Immature natural killer cell (primary cell): ENCODE measurements at places on chromosomes 1 and 21. TPM values are rescaled to one million over a fixed set of nuclear protein-coding genes. Genes with fewer than 3 reads are reported as not detected.

Gene SPRR2F
- not detected for polyA plus RNA-seq

Gene C1orf116
- not detected for polyA plus RNA-seq

Gene TPTE
- not detected for polyA plus RNA-seq

Gene C1orf185
- polyA plus RNA-seq = not detected

Gene AGMAT
- not detected for polyA plus RNA-seq

Gene INSRR
- polyA plus RNA-seq = not detected

Gene EFNA3
- 0.70 TPM for polyA plus RNA-seq

- no peak for DNase-seq
These were observed 993.0 kb upstream of the PRMT6 start for GRCh38 chr1:106063510-106063909.

DNA sequence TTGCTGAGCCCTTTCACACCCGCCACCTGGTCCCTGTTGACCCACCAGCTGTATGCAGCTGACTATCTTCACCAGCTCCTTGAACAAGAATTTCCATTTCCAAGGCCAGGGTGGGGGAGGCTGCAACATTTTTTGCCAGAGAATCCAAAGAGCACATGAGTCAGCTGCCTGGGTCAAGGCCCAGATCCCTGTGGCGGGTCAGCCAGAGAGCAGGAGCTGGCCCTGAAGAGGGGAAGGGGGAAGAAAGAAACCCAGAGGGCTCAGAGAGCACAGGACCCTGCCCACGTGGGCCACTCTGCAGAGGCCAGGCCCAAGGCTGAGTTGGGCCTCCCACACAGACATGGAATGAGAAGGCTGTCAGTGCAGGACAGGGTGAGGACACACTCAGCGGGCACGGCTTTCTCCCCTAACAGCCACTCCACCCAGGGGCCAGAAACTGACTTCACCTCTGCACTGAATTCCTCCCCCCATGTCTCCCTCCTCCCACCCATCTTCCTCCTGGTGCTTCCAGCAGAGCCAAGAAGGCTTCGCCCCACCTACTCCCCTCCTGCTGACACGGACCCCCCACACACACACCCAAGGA, 28.9 kb downstream of the S100A6 start:
- DNase-seq = no peak

GRCh38 chr1:160205242-160206035, at the start of gene PEA15:
Gene PEA15, plus strand, starts transcription at chr1:160205384. Its CDS starts 6,161 bp downstream, at chr1:160211545.
- peak; percentile 72 for DNase-seq

- no peak for DNase-seq
These were observed 126.9 kb downstream of the LRIG2 start for GRCh38 chr1:113199760-113200455.

- peak; percentile 84 for DNase-seq
These were observed 35.8 kb downstream of the PIK3CD start for GRCh38 chr1:9687120-9687873.

DNA sequence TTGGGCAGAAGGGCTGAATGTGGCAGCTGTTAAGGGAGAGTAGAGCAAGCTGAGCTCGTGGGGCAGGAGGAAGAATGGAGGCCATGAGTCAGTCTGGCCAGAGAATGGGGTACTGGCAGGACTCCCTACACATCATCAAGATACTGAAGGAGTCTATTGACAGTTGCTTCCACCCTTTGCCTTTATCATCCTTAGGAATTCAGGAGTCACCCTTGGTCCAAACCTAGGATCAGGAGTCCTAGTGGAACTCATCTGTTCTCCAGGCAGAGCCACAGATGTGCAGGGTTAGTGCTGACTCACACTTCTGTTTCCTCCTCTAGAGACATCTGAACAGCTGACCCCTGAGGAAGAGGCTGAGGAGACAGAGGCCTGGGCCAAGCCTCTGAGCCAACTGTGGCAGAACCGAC, 18.7 kb upstream of the ST3GAL3 start:
- no peak for DNase-seq

GRCh38 chr1:64631346-64632034, 113.4 kb upstream of the RAVER2 start:
- DNase-seq = no peak

- no peak for DNase-seq
These were observed 8.0 kb upstream of the THEMIS2 start for GRCh38 chr1:27864264-27864895.

DNA sequence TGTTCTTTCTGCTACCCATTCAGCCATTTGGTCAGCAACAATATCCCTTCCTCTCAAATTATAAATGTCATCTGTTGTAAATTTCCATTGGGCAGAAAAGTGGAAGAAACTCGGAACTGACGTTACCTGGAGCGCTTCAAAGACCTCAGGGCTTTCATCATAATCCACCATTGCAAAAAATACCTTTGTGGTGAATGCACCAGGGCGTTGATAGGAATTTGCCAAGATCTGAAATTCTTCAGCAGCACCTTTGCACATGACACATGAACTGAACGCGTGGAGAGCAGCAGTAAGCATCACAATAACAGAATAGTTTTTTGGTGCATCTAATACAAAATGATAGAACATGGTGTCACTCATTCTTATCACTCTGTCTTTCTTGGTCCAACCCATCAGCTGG, 3.1 kb upstream of the TEKT2 start:
- DNase-seq = no peak

DNA sequence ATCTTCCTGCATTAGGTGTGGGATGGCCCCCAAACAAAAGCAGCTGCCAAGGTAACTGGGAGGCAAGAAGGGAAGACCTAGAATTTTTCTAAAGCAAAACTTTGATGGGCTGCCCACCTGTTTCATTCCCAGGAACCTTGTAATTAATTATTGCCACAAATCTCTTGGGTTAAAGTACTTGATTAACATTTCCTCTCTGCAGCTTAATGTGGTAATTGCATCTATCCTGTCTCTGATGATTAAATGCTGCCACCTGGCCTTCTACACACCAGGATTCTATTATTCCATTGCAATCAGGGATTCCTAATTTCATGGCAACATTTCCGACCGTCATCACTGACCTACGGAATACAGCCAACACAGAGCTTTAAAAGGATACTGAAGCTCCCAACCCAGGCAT, 68.3 kb upstream of the RC3H1 start:
- DNase-seq = no peak

DNA sequence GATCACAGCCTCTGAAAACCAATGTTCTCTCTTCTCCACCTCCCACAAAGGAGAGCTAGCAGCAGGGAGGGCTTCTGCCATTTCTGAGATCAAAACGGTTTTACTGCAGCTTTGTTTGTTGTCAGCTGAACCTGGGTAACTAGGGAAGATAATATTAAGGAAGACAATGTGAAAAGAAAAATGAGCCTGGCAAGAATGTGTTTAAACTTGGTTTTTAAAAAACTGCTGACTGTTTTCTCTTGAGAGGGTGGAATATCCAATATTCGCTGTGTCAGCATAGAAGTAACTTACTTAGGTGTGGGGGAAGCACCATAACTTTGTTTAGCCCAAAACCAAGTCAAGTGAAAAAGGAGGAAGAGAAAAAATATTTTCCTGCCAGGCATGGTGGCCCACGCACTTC, 35.8 kb upstream of the TDRD10 start:
- DNase-seq = no peak

DNA sequence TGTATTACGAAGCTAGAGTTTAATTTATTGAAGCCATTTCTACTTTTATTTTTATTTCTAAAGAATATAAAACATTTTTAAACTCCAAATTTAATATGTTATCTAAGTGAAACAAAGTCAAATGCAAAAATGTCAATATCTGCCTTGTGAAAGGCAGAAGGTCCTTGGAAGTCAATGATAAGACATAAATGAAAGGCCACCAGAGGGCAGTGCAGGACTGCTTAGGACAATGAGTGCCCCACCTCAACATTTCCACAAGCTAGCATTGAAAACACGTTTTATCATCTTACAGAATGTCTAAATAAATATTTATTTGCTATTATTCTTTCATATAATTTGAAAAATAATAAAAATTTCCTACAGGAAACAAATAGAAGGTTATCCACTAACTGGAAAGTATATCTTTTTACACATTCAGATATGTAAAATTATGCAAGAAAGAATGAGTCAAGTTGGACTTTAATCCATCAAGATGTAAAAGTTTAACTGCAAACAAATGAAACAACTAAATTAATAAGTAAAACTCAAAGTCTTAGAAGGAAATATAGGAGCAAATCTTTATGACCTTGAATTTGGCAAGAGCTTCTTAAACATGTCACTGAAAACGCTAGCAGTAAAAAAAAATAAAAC, 140.1 kb upstream of the FMN2 start:
- DNase-seq = peak; percentile 15

- peak; percentile 42 for DNase-seq
These were observed 38.2 kb downstream of the H3-3A start for GRCh38 chr1:226100436-226101391.

- no peak for DNase-seq
These were observed 9.8 kb downstream of the SLAMF7 start for GRCh38 chr1:160748878-160749269.

DNA sequence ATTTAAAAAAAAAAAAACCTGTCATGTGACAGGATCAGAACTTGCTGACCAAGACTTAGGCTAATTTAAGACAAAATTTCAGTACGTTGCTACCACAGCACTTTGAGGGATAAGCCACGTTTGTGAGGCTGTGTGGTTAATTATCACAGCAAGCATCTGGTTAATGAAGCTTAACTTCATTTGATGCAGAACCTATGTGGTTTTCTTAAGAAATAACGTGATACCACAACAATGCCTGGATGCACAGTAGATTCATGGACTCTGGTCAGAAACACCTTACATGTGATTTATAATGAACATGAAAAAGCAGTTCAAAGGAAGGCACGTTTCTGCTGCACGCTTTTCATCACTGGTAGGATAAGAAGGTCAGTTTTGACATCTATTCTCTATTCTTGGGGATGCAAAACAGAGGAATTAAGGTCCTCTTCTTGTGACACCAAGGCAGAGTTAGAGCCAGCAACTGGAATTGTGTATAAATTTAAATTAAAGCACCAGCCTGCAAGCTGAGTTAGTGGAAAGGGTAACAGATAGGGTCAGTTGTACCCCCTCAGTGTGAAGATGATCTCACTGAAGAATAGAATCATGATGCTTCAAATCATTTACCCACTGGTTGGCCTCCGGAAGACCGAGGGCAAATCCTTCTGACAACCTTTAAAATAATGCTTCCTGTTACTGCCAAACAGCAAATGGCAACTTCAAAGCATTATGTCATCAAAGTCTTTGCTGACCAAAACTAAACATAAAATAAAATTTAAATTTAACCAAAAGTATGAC, 6.0 kb upstream of the KRTAP8-1 start:
- DNase-seq = no peak

DNA sequence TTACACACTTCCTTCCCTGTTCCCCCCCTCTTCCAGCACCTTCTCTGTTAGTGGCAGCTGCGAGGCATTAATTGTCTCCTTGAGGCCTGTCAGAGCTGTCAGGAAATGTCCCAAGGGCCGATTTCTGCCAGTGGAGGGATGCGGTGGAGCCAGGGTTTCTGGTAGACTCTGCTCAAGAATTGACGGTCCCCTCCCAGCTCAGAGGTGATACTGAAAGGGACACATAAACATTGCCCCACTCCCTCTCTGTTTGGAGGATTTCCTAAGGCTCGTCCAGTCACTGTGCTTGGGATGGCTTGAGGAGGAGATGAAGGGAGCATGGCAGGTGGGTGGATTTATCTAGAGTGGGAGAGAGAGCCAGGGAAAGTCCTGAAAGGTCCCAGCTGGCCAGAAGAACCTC, 61.4 kb upstream of the CD34 start:
- no peak for DNase-seq

DNA sequence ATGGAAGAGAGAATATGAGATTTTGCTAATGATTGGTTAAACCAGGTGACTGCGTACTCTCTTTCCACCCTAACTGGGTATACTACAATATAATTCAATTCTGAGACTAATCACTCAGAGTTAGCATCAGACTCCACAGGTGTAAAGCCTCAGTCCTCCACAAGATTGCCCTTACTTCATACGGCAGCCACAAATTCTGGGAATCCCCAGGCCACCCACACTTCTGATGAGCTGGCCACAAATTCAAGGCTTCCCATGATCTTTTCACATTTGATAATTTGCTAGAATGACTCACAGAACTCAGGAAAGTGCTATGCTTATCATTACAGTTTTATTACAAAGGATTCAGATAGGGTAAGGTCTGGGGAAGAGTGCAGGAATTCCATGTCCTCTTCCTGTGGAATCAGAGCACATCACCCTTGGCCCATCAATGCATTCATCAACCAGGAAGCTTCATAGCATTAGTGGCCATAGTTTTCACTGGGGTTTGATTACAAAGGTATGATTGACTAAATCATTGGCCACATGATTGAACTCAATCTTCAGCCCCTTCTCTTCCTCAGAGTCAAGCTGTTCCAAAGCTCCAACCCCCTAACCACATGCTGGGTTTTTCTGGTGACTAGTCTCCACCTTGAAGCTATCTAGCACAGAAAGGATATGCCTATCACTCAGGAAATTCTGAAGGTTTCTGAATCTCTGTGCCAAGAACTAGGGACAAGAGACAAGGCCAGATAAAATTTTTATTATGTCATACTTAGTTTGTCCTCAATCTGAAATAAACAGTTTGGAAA, 131.7 kb downstream of the HHIPL2 start:
- DNase-seq = no peak

DNA sequence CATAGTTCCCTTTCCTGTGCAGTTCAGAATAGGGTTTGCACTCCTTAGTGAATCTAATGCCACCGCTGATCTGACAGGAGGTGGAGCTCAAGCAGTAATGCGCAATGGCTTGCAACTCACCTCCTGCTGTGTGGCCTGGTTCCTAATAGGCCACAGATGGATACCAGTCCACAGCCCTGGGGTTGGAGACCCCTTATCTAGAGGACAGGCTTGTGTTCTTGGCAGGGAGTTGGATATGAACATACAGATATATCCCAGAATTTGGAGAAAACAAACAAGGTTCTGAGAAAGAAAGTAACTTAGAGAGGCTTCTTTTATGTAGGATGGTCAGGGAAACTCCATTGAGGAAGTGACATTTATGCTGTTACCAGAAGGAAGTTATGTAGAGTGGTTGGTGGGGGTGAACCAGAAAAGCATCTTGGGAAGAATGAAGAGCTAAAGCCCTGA, 5.1 kb upstream of the PTPRC start:
- no peak for DNase-seq

- DNase-seq = no peak
These were observed 459.3 kb downstream of the PLPP3 start for GRCh38 chr1:56120021-56120420.

DNA sequence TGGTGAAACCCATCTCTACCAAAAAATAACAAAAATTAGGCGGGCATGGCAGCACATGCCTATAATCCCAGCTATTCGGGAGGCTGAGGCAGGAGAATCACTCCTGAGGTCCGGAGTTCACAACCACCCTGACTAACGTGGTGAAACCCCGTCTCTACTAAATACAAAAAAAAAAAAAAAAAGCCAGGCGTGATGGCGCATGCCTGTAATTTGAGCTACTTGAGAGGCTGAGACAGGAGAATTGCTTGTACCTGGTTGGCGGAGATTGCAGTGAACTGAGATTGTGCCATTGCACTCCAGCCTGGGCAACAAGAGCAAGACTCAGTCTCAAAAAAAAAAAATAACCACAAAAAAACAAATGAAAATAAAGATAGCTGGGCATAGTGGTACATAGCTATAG, 42.3 kb downstream of the CC2D1B start:
- DNase-seq = no peak

GRCh38 chr1:244393604-244394176, 58.0 kb downstream of the ADSS2 start:
- DNase-seq = no peak
